Psoas muscle (tissue), 8 donors: ENCODE measurements at places on chromosomes 5 and 9.

GRCh38 chr9:69750085-69750484 is 9.7 kb downstream of the PTAR1 start:
- H3K27ac ChIP-seq: no peak overlapping the region
- H3K4me1 ChIP-seq: peaks cover 48% of the 10 kb centered on the region
- H3K27me3 ChIP-seq: no peaks in the 10 kb centered on the region

DNA sequence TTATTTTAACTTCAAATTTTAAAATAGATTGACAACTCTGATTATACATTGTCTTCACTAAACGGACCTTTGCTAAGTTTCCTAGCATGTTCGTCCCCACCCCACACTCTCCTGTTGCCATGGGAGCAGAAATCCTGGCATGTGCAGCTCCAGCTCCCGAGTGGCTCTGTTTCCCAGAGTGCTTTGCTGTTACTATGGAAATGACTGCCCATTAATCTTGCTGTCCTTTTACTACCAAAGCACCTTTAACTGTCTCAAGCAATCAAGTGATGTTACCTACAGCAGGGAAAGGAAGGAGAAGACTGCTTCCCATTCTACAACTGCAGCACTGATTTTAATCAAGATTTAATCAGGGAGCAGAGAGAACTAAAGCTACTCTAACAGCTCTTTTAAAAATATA is 212.0 kb upstream of the KIF2A start:
- DNase-seq: no peak
- no peaks in the 10 kb centered on the region for H3K36me3 ChIP-seq
- no peak overlapping the region for H3K4me3 ChIP-seq
- H3K4me1 ChIP-seq: no peaks in the 10 kb centered on the region

DNA sequence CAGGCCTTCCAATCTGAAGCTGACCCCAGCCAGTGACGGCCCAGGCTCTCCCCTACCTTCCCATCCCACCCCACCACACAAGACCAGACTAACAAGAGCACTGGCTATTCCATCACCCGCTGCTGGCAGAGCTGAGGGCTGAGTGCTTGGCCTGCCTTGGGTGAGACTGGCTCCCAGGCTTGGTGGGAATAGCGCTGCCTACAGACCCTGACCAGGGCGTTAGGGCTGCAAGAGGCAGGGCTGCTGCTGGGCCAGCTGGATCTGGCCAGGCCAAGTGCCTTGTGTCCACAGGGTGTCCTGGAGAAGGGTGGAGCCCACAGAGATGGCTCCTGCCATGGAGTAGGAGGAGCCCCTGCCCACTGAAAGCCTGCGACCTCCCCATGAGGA is 31.6 kb upstream of the ANGPTL2 start:
- H3K27ac ChIP-seq: peak overlapping the region; percentile 76
- peaks cover 24% of the 10 kb centered on the region for H3K4me1 ChIP-seq
- no peak for DNase-seq

- H3K27ac ChIP-seq: no peak overlapping the region
- no peaks in the 10 kb centered on the region for H3K27me3 ChIP-seq
- H3K36me3 ChIP-seq: no peaks in the 10 kb centered on the region
- no peak overlapping the region for H3K4me3 ChIP-seq
These were observed 62.8 kb downstream of the NPR3 start for GRCh38 chr5:32773944-32774343.

GRCh38 chr9:89374176-89374575 is 55.9 kb downstream of the SECISBP2 start:
- H3K27ac ChIP-seq: no peak overlapping the region
- no peaks in the 10 kb centered on the region for H3K27me3 ChIP-seq
- peaks cover 36% of the 10 kb centered on the region for H3K36me3 ChIP-seq
- H3K4me1 ChIP-seq: no peaks in the 10 kb centered on the region
